NCI-H748 treated with DMSO at 0.1 percent for 48 hours (cell line): ENCODE measurements at places on chromosomes 7 and 10.
A peak's percentile ranks its signal among the peaks of the same experiment; 100 is the strongest.

DNA sequence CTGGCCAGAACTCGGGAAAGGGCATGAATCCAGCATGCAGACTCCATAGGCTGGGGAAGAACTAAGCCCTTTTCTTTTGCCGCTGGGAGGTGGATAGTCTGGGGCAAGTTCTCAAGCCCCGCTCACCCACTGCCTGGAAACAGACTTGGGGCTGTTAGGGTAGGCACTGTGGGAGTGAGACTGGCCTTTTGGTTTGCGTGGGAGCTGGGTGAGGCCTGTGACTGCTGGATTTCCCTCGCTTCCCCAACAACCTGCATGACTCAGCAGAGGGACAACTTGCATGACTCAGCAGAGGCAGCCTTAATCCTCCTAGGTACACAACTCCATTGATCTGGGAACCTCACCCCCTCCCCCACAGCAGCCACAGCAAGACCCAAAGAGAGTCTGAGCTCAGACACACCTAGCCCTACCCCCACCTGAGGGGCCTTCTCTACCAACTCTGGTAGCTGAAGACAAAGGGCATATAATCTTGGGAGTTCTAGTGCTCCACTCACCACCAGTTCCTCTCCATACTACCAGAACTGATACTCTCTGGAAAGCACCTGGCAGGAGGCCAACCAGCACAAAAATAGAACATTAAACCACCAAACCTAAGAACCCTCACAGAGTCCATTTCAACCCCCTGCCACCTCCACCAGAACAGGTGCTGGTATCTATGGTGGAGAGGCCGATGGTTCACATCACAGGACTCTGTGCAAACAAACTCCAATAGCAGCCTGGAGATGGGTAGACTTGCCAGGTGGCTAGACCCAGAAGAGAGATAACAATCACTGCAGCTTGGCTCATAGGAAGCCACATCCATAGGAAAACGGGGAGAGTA, 81.4 kb upstream of the LAMB4 start:
- no peak for DNase-seq

DNA sequence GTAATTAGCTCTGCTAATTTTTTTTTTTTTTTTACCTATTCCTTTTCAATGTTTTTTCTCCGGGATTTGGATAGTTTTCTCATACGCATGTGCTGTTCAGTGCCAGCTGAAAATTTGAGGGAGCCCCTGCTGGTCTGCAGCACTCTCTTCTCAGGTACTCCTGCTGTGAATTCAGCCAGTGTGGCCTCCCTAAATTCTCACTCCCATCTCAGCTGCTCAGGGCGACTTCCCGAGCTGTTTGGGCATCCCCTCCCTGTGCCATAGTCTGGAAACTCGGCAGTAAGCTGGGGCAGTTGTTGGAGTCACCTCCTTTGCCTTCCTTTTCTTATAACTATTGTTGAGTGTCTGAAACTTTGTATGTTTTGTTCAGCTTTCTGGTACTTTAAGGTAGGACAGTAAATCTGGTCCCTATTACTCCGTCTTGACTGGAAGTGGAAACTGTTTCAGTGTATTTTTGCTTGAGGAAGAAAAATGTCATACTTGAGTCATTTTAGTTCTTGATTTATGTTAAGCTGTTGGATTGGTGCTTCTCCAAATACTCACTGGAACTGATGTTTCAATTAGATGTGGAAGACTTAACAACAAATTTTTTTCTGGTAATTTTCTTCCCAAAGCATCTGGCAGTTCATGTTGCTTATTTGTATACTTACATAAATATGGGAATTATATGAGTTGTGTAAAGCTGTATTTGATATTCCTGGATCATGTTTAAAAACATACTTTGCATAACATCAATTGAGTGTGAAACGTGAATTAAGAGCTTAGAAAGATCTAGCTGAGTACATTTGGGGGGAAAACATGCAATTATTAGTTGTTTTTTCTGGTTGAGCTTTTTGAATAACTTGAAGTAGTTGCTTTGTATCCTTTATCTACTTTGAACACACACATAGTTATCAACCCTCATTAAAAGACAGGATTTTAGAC, 33.7 kb downstream of the MINPP1 start:
- no peak for DNase-seq

DNA sequence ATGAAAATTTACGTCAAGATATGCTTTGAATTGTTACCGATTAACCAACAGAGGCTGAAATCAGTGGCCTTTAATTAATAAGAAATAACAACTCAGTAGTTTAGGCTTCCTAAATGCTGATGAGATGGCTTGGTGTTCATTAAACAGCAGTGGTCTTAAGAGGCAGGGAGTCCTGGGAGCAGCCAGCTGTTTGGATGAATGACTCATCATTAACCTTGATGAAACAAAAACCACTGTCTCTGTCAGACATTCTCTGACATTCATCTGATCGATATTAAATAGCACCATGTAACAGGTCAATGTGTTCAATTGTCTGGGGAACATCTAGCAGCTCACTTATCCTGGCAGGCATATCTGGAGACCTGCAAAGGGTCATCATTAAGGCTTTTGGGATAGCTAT, 234.2 kb upstream of the LRRN3 start:
- no peak for DNase-seq

- peak; percentile 65 for DNase-seq
Measured at GRCh38 chr7:2510909-2511768, 8.4 kb upstream of the LFNG start.

DNA sequence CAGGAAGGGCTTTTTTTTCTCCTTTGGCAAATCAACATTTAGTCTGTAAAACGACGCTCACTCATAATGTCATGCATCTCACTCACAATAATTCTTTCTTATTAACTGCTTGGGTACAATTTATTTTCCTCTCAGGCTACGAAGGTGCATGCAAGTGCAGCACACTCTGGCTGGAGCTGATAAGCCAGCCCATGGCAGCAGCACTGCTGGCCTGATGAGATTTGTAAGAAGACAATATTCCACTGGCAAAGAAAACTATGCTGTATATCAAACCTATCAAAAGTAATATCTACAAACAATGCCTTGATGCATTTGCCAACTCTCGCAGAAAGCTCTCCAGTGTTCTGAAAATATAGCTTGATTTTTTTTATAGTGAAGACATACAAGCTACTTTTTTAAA, 170.0 kb upstream of the PHF14 start:
- no peak for DNase-seq

DNA sequence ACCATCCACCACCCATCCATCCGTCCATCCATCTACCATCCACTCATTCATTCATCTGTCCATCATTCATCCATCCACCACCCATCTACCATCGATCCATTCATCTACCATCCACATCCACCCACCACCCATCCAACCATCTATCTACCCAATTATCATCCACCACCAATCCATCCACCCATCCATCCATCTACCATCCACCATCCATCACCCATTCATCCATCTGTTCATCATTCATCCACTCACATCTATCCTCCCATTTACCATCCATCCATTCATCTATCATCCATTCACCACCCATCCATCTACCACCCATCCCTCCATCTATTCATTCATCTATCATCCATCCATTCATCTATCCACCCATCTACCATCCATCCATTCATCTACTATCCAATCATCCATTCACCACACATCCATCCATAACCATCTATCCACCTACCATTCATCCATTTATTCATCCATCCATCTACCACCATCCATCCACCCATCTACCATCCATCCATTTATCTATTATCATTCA, 188.8 kb downstream of the JCAD start:
- DNase-seq = no peak

- DNase-seq = peak; percentile 21
Measured at GRCh38 chr7:79298145-79298760, 155.2 kb downstream of the MAGI2 start.
